ENCODE measurements at places on chromosomes 7 and 10. TPM values are rescaled to one million over a fixed set of nuclear protein-coding genes. Genes with fewer than 3 reads are reported as not detected.

The EPHA1 gene
- total RNA-seq = not detected

The SLC26A5 gene
- total RNA-seq = not detected

The NUTM2D gene
- 1.6 TPM for total RNA-seq

DNA sequence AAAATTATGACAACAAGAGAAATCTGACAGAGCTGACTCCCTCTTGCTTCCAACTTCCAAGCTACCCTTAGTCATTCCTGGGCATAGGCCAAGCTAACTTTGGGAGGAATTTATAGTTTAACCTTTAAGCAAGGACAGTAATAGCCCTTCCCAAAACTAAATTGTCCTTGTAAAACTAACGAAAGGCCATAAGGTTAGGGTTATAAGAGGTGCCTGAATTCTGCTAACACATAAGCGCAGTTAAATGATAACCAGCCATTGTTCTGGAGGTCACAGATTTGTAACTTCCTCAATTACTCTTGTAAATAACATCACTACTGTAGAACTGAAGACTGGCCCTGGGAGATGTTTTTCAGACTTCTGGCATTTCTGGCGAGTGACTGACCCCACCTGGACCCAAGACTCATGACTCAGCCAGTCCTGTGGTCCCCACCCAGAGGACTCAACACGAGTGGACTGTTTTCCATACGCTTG, 481.2 kb downstream of the KCNMA1 start:
- peak; percentile 89 for DNase-seq

DNA sequence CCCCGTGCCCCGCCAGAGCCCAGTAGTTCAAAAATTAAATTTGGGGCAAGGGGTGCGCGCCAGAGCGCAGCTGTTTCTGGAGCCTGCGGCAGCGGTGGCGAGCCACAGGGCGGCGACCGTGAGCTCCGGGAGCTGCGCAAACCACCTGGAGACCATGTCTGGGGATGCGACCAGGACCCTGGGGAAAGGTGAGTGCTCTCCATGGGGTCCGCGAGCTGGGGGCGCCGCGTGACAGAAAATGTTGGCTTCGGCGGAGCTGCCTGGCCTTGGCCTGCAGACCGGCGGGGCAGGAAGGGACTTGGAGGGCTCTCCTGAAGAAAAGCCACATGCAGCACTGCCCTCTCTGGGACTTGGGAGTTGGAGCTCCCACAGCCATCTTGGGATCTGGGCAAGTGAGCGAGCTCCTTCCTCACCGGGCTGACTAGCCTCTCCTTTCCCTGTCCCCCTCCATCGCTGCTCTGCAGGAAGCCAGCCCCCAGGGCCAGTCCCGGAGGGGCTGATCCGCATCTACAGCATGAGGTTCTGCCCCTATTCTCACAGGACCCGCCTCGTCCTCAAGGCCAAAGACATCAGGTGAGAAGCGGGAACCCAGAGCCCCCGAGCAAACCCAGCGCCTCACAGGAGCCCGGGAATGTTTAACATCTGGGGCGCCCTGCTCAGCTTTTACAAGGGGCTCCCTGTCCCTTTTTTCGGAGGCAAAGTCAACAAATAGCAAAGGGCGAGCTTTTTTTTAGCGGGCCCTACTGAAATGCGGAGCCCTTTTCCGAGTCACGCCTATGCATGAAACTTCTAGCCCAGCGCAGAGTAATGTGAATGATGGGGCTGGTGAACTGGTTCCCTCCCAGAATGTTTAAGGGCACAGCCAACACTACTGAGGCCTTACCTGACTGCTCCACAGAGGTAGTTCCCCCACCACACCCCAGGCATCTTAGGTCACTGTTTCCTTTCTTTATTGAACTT, 6.1 kb downstream of the GSTO2 start:
- no peak for DNase-seq

GRCh38 chr7:93715234-93715633, 140.7 kb upstream of the CALCR start:
- DNase-seq = peak; percentile 27

DNA sequence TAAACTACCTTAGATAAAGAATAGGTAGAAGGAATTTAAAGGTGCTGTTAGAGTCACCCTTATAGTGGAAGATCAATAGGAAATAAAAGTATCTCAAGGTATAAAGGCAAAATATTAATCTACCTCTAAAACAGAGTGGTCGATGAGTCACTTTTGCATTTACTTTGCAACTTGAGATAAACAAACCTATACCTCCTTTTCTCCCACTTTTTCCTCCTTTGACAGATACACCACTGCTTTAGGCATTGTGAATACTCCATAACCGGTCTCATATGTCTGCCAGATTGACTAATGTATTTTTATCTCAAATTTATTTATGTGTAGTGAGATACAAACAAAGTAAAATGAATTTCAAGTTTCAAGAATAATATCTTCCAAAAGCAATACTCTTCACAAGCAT, 193.5 kb downstream of the SKAP2 start:
- DNase-seq = no peak
